ENCODE measurements at places on chromosomes 16 and 17. TPM values are rescaled to one million over a fixed set of nuclear protein-coding genes. Genes with fewer than 3 reads are reported as not detected.

GRCh38 chr16:66508248-66508913 is 41.5 kb downstream of the TK2 start:
- DNase-seq: peak; percentile 87

Gene CES4A
- not detected for total RNA-seq

- no peak for DNase-seq
Observed at GRCh38 chr16:27228621-27229501, 25.5 kb downstream of the KDM8 start.

Gene SYNRG
- total RNA-seq: 8.3 TPM

DNA sequence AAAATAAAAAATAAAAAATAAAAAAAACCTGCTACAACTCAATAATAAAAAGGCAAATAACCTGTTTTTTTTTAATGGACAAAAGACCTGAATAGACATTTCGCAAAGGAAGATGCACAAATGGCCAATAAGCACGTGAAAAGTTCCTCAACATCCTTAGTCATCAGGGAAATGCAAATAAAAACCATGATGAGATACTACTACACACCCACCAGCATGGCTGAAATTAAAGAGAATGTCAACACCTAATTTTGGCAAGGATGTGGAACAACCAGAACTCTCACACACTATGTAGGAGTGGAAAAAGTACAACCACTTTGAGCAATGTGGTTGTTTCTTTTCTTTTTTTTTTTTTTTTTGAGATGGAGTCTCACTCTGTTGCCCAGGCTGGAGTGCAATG is 24.6 kb downstream of the COG7 start:
- DNase-seq: no peak

DNA sequence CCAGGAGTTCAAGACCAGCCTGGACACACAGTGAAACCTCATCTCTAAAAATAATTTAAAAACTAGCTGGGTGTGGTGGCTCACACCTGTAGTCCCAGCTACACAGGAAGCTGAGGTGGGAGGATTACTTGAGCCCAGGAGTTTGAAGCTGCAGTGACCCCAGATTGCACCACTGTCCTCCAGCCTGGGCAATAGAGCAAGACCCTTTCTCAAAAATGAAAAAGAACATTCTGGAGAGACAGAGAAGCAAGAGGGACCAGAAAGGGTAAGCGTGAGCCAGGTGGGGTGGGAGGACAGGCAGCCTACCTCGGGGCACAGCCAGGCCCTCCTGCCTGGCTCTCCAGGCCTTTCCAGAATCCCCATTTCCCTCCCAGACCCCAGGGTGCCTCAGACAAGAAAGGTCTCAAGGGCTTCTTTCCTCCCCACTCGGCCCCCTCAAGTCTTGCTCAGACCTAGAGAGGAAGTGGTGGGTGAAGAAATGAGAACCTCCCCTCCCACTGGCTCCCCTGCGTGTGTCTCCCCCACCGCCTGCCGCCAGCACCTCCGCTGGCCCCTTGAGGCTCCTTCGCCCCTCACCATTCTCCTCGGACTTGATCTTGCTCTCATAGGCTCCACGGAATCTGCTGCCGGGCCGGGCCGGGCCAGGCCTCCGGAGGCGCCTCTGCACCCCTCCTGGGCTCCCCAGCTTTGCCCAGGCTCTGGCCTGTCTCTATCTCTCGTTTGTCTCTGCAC is 503 bp downstream of the C16orf54 start:
- no peak for DNase-seq

- no peak for DNase-seq
Observed at GRCh38 chr16:515939-516226, 11.6 kb upstream of the CAPN15 start.

Gene HLF
- 1.9 TPM for total RNA-seq

Gene RAMP2
- total RNA-seq: not detected

DNA sequence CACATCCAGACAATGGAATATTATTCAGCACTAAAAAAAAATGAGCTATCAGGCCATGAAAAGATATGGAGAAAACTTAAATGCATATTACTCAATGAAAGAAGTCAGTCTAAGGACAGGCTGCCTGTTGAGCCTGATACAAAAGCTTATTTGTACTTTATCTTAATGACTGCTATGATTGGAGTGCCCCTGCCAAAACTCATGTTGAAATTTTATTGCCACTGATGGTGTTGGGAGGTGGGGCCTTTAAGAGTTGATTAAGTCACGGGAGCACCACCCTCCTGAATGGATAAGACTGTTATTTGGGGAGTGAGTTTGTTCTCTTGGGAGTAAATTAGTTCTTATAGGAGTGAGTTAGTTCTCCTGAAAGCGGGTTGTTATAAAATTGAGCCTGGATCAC is 9.9 kb downstream of the C17orf67 start:
- no peak for DNase-seq

Gene HS3ST3B1
- total RNA-seq: 0.27 TPM

DNA sequence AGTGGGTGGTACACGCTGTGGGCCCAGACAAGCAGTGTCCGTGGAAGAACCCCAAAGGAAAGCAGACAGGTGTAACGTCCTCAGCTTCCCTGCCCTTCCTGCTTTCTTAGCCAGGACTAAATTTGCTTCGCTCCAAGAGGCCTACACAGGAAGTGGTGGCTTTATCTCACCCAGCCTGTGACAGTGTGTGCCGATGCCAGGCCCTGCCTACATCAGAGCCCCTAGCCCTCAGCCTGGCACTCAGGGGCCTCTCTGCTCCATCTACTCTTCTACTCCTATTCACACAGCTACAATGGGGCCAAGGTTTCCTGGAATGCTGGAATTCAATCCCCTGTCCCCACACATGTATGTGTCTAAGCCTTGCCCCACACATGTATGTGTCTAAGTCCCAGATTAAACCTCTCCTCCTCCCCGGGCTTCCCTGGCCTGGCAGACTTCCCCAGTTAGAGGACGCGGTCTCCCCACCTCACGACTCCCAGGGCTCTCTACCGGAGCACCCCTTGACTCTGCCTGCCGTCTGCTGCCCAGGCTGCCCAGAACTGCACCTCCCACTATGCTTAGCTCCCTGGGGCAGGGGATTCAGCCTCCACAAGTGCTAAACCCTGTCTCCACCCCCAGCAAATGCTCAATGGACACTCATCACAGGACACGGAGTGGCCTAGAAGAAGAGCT is 8.2 kb downstream of the PGAP3 start:
- no peak for DNase-seq

Gene ZSCAN10
- total RNA-seq: not detected

Gene ALDH3A1
- 240 TPM for total RNA-seq

- no peak for DNase-seq
Observed at GRCh38 chr17:67212714-67213417, 32.1 kb downstream of the HELZ start.

- no peak for DNase-seq
Observed at GRCh38 chr16:79012671-79013434, 587.7 kb downstream of the MAF start.

DNA sequence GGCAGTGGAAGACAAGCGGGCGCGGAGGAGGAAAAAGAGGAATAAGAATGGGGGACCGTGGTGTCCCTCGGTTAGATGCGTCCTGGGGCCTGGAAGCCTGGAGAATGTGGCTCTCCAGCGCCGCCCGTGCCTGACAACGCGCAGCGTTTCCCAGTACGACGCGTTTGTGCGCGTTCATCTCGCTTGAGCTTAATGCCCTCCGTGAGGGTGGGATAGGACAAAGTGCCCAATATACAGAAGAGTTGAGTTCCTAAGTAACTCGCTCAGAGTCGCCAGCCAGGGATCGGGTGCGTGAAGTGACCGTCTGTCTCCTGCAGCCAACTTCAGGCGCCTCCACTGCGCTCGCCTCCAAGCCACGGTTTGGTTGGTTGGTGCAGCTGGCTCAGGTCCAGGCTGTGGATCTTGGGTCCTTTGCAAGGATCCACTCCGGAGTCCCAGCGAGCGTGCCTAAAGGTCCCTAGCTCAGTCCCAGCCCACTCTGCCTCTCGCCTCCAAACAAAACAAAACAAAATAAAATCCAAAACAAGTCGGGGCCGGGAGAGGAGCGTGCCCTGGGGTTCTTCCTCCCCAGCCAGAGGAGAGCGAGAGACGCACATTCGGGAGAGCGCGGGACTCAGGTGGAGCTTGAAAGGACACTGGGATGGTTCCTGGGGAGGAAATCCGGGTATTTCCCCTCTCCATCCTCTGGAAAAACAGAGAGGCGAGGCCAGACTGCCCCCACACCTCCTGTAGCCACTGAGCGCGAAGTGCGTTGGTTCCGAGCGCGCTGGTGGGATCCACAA is 974 bp downstream of the GALR2 start:
- DNase-seq: no peak

DNA sequence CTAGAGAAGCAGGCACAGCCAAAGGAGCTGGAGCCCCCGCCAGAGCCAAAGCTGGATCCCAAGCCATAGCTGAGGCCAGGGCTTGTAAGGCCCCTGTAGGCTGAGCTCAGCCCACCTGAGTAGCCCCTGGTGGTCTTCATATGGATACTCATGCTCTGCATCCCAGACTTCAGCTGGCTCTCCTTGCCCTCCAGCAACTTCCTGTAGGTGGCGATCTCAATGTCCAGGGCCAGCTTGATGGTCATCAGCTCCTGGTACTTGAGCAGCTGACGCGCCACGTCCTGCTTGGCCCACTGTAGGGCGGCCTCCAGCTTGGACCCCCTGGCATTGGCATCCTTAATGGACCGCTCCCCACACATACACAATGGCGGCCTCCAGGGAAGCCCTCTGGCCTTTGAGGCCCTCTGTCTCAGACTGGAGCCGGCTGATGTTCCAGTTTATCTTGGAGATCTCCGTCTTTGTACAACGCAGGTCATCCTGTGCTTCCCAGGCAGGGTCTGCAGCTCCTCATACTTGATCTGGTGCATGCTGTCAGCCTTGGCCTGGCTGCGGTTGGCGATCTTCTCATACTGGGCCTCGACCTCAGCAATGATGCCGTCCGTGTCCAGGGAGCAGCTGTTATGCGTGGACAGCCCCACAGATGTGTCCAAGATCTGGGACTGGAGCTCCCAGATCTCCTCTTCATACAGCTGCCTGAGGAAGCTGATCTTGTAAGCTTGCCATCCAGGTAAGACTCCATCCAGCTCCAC is 28.9 kb downstream of the IKZF3 start:
- DNase-seq: no peak

Gene RNF43
- total RNA-seq: not detected

GRCh38 chr17:44205962-44206824 is 6.5 kb upstream of the ATXN7L3 start:
- DNase-seq: no peak

Gene RNF222
- not detected for total RNA-seq

Gene CA5A
- total RNA-seq: not detected

GRCh38 chr16:49998991-49999390 is 26.0 kb upstream of the CNEP1R1 start:
- no peak for DNase-seq

- peak; percentile 99 for DNase-seq
Observed at GRCh38 chr17:57874434-57875289, 24.8 kb upstream of the MRPS23 start.

DNA sequence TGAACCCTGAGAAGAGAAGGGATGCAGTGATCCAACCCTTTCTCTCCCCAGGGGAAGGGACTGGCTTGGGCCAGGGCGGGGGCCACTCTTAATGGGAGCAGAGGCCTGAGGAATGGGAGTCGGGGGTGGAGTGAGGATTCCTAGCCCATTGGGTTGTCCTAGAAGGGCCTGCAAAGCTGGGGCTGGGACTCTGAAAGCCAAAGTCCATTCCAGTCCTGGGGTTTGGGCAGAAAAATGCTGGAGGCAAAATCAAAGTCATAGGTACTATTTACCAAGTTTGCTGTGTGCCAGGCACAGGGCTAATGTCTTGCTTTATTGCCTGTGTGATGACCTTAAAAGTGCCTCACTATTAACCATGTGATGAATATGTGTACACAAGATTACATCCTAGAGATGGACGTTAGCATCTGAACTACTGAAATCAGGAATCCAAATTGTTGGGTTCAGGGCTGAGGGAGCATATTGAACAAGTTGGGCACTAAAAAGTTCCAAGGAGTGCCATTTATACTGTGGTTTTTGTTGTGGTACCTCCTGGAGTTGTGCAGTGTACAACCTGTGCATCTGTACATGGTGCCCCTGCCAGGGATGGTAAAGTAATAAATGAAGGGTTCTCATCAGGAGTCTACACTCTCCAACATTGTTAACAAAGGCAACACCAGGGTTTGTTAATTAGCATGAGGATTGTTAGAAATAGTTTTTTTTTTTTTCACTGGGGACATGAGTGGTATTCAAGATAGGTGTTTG is 84.4 kb upstream of the NKD1 start:
- DNase-seq: no peak

- DNase-seq: no peak
Observed at GRCh38 chr16:73046849-73047214, 1.1 kb downstream of the ZFHX3 start.

Gene KRTAP9-8
- not detected for total RNA-seq

Data from MG63 (cell line).